ENCODE measurements at places on chromosomes 7 and 10.

- DNase-seq: no peak
Measured at GRCh38 chr10:91787810-91788209, 10.4 kb upstream of the TNKS2 start.

- DNase-seq: no peak
Measured at GRCh38 chr10:65570143-65571010, 1355.5 kb upstream of the LRRTM3 start.

DNA sequence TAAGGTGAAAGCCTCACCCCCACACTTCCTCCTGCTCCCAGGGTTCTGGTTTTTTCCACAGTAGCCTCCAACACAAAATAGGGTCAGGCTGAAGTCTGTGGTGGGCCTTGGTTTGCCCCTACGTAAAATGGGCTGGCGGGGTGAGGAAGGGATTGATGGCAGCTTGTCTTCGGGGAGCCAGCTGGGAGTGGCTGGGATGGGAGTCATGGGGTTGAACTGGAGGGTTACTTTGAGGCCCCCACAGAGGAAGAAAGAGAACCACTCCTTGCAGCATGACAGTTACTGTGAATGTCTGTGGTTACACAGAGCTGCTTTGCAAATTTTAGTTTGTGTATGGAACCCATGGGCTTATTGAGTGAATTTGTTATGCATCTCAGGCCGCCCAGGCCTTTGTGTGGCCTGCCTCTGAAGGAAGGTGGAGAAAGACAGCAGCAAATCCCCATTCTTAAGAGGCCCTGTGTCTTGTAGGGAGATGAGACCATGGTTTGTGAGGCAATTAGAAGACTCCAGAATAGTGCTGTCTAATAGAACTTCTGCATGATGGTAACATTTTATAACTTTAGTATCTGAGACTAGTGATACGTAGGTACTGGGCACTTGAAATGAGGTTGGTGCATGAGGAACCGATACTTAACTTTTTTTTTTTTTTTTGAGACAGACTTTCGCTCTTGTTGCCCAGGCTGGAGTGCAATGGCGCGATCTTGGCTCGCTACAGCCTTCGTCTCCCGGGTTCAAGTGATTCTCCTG, 8.1 kb downstream of the TRIM8 start:
- DNase-seq: no peak

DNA sequence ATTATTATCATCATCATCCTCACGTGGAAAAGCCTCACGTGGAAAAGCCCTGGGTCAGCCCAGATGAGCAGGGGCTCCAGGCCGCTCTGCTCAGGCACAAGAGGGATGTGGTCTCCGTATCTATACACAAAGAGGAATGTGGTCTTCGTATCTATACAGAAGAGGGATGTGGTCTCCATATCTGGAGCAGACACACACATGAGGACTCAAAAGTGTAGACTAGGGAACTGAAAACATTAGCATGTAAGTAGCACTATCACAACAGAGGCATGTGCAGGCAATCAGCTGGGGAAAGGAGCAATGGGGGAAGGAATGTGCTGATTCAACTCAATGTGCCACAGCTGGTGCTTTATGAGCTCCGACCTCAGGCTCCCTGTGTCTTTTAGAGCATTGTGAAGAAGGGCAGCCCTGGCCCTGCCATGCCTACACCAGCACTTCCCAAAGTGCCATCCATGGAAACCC, 86.5 kb downstream of the PLXNA4 start:
- DNase-seq: no peak

DNA sequence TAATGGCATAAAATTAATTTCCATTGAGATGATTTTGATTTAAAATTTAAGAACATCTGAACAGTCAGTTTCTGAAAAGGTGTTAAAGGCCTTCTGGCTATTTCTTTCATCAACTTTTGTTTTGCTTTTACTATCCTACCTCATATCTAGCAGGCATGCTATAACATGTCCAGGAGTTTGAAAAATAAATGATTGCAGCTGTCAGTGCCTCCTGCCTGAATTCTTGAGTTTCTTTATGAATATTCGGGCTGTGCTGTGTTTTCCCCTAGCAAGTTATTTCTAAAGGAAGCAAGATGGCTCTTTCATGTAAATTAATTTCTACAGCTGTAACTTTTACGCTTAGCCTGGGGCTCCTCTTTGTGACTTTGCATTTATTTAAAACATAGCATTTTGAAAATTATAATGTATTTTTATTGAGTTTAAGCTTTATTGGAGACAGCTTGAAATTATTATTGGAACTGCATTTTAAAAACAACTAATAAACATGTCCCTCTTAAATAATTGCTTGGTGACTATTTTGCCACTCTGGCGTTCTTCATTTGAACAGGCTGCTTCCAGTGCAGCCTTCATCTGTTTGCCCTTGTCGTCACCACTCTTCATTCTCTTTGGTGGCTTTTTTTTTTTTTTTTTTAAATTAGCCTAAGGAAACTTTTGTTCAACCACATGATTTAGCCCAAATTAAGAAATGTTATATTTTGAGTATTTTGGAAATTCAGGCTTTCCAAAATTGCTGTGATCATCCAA, 1083.4 kb upstream of the LRRN3 start:
- DNase-seq: no peak

- DNase-seq: no peak
Measured at GRCh38 chr10:14017467-14017866, 313.3 kb downstream of the FRMD4A start.

GRCh38 chr10:84270708-84271107, 25.9 kb downstream of the RGR start:
- DNase-seq: no peak

DNA sequence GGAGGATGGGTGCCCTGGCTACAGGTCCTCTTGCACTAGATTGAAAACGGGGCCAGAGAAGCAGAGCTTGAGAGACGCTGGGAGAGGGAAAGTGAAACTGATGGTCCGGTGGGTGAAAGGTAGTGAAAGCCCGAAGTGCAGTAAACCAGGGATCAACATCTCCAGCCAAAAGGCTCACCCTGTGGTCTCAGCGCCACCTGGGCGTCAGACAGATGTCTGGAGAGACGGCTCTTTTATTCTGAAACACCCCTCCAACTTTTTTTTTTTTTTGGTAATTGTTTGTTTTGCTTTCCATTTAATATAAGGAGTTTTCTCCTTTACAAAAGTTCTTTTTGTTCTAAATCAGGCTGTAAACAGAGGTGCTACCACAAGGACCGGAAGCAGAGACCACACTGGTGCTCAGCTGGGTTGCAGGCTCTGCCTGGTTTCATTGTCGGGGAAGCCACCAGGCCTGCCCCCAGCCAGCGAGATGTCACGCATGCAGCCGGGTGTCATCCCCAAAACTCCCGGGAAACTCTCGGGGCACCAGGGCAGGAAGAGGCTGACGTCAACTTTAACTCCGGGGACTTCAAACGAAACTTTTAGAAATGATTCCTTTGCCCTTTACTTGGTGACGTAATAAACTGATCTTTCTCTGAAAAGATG, 11.2 kb downstream of the IL2RA start:
- DNase-seq: peak; percentile 69

DNA sequence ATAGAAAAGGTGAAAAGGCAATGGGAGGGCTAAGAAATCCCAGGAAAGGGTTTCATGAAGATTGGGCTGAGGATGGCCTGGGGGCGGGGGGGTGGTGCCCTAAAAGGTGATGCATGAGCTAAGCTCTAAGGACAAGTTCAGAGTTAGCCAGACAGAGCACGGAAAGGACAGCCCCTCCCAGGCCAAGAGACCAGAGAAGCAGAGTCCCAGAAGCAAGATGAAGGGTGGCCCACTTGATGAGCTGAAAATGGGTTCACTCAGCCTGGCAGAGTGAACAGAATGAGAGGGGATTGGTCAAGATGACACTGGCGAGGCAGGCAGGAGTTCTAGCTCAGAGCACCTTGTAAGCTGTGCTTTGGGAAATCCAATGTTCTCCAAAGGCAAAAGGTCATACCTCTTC, 89.4 kb upstream of the GPR26 start:
- DNase-seq: no peak

- no peak for DNase-seq
Measured at GRCh38 chr7:13743226-13743625, 246.2 kb downstream of the ETV1 start.
